ENCODE measurements at places on chromosomes 4 and X.

GRCh38 chrX:21632027-21632426 lies 26.1 kb downstream of the KLHL34 start:
- H3K4me3 ChIP-seq: no peak overlapping the region
- H3K36me3 ChIP-seq: no peaks in the 10 kb centered on the region

- no peaks in the 10 kb centered on the region for H3K4me1 ChIP-seq
- no peak for DNase-seq
- H3K4me3 ChIP-seq: no peak overlapping the region
- no peaks in the 10 kb centered on the region for H3K27me3 ChIP-seq
- H3K27ac ChIP-seq: no peak overlapping the region
These were observed 70.6 kb downstream of the FAM193A start for GRCh38 chr4:2606960-2607506.

GRCh38 chrX:19063030-19063429 lies 59.2 kb downstream of the ADGRG2 start:
- H3K4me3 ChIP-seq: no peak overlapping the region
- no peak overlapping the region for H3K27ac ChIP-seq
- H3K27me3 ChIP-seq: no peaks in the 10 kb centered on the region
- H3K36me3 ChIP-seq: no peaks in the 10 kb centered on the region

DNA sequence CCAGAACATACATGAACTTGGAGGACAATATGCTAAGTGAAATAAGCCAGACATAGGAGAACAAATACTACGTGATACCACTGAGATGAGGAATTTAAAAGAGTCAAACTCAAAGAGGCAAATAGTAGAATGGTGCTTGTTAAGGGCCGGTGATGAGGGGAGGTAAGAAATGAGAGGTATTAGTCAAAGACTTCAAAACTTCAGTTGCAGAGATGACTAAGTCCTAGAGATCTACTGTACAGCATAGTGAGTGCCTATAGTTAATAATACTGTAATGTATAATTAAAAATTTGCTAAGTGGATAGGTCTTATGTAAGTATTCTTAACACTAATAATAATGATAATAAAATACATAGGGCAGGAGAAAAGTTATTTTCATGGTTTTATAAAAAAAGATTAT lies 126.9 kb upstream of the VEGFC start:
- no peak for DNase-seq
- no peaks in the 10 kb centered on the region for H3K36me3 ChIP-seq
- H3K4me3 ChIP-seq: no peak overlapping the region

DNA sequence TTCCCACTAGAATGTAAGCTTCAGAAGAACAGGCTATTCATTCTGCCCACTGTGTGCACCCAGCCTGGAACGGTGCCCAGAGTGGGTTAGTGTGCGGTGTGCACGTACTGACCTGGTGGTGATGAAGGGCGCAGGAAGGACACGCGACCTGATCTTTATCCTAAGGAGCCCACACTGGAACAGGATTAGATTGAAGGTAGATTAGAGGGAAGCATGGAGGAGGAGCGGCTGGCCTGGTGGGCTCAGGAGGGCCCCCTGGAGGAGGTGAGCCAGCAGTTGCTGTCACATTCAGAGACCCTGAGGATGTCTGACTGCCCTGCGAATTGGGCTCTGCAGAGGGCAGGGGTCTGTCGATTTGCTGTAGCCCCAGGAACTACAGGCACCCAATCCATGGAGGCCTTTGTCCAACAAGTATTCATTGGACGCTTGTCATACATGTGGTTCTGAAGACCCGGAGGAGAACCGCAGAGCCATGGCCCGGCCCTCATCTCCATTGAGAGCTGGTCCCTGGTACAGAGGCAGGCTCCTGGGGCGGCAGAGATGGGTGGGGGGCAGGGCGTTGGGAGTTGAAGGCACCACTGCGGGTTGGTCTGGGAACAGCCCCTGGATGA lies 73.2 kb downstream of the HTRA3 start:
- peaks cover 96% of the 10 kb centered on the region for H3K27me3 ChIP-seq
- H3K4me1 ChIP-seq: no peaks in the 10 kb centered on the region
- no peak overlapping the region for H3K27ac ChIP-seq
- H3K36me3 ChIP-seq: no peaks in the 10 kb centered on the region
- no peak overlapping the region for H3K4me3 ChIP-seq

DNA sequence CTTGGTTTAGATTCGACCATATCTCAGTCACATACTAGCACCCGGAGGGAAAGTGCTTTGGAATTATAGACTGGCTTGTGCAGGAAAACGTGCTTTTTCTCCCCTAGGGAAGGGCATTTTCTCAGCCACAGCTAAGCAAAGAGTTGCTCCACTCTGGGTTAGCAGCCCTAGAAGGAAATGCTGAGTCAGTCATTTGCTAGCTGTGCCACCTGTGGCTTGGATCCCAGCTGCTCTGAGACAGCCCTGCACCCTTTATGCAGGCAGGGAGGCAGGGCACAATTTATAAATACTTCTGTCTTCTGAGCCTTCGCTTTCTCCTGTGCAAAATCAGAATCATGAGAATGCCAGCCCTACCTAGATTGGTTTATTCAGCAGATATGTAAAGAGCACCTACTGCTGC lies 1.3 kb upstream of the USP51 start:
- H3K27ac ChIP-seq: peak overlapping the region; percentile 68
- peaks cover 21% of the 10 kb centered on the region for H3K4me1 ChIP-seq
- no peak overlapping the region for H3K4me3 ChIP-seq
- DNase-seq: peak; percentile 90
- no peaks in the 10 kb centered on the region for H3K36me3 ChIP-seq

GRCh38 chrX:40449396-40449795 lies 131.4 kb upstream of the ATP6AP2 start:
- no peaks in the 10 kb centered on the region for H3K4me1 ChIP-seq
- no peak for DNase-seq
- H3K27me3 ChIP-seq: no peaks in the 10 kb centered on the region
- H3K36me3 ChIP-seq: no peaks in the 10 kb centered on the region
